ENCODE measurements at places on chromosomes 16 and 17.
A peak's percentile ranks its signal among the peaks of the same experiment; 100 is the strongest.

- peak; percentile 26 for DNase-seq
These were observed 661 bp downstream of the TEX2 start for GRCh38 chr17:64262198-64262999.

DNA sequence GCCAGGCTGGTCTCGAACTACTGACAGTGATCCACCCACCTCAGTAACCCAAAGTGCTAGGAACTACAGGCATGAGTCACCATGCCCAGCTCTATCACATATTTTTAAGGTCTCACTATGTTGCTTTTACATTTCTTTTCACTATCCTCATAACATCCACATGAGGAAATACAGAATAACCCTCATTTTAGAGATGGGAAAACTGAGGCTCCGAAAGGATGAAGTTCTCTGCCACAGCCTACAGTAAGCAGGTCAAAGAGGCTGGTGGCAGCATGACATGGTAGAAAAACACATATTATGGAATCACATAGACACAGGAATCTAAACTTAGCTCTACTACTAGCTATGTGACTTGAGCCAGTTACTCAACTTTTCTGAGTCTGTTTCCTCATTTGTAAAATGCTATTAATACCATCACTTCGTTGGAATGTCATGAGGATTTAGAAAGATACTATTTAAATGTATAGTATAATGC lies 32.2 kb downstream of the APPBP2 start:
- DNase-seq: no peak

DNA sequence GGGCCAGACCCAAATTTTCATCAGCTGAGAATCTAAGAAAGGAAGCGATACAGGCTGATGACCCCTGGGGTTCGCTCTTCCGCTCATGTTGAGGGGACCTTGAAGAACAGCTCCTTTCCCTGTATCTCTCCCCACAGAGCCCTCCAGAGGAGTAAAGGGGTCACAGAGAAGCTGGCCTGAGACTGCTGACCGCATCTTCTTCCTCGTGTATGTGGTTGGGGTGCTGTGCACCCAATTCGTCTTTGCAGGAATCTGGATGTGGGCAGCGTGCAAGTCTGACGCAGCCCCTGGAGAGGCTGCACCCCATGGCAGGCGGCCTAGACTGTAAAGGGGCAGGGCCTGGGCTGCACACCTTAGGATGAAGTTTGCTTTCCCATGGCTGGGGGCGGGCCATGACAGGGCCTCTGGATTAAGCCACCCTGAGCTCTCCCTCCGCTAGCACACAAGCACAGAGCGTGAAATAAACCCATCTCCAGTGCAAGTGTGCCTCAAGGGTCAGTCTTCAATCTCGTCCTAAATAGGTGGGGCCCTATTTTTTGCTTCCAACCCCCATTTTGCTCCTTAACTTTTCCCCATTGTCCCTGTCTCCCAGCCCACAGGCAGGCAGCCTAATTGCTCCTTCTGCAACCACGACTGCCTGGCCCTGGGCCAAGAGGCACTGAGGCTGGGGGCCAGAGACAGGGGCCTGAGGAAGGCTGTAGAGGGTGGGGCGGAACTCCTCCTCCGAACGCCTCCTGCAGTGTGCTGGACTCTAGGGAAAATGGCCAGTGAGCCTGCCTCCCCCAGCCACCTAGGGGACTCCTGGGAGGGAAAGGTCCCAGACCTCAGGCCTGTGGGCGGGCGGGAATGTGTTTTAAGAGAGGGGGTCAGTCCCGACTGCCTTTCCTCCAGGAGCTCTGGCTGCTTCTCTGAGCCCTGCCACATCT lies 3.6 kb downstream of the ZACN start:
- DNase-seq: no peak

- DNase-seq: peak; percentile 58
These were observed 2.5 kb upstream of the STARD3 start for GRCh38 chr17:39634384-39634871.

GRCh38 chr17:78329263-78330059 lies 30.4 kb downstream of the SOCS3 start:
- no peak for DNase-seq

- DNase-seq: peak; percentile 35
These were observed 5.9 kb downstream of the DPEP2 start for GRCh38 chr16:67993207-67994039.

GRCh38 chr17:7486181-7486580 lies 2.0 kb downstream of the POLR2A start:
- DNase-seq: no peak

DNA sequence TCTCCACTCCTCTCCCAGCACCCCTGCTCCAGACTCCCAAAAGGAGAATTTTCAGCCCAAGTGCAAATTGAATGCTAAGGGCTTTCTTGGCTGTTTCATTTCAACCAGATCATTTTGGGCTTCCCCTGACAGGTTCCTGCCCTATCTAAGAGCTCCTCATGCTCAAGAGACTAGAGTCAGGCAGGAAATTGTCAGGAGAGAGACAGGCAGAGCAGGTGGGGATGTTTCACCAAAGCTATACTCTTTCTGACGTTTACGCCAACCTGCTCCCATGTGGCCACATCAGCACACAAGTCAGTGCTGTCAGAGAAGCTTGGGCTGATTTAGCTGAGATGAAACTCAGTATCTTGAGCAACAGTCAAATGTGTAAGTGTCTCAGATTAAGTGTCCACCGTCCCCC lies 31.4 kb downstream of the HIC1 start:
- no peak for DNase-seq

GRCh38 chr17:30318155-30318554 lies 15.7 kb downstream of the TMIGD1 start:
- DNase-seq: no peak

- no peak for DNase-seq
These were observed 755.4 kb downstream of the KCNJ2 start for GRCh38 chr17:70924776-70925175.

DNA sequence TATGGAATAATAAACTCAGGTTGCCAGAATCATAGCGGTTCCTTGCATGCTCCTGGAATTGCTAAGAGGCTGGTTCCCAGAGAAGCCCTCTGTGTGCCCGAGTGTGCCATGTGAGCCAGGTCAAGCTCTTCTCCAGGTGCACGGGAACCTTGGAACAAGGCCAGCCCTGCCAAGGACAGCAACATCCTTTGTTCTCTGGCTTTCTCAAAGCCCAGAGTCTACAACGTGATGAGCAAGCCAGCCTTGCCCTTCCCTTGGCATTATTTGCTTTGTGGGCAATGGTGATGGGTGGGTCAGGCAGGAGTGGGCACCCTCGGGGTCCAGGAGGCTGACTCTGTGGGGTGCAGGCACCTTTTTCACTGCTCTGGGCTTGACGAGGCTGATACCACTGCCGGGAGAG lies 14.2 kb upstream of the SEC14L1 start:
- DNase-seq: peak; percentile 85

DNA sequence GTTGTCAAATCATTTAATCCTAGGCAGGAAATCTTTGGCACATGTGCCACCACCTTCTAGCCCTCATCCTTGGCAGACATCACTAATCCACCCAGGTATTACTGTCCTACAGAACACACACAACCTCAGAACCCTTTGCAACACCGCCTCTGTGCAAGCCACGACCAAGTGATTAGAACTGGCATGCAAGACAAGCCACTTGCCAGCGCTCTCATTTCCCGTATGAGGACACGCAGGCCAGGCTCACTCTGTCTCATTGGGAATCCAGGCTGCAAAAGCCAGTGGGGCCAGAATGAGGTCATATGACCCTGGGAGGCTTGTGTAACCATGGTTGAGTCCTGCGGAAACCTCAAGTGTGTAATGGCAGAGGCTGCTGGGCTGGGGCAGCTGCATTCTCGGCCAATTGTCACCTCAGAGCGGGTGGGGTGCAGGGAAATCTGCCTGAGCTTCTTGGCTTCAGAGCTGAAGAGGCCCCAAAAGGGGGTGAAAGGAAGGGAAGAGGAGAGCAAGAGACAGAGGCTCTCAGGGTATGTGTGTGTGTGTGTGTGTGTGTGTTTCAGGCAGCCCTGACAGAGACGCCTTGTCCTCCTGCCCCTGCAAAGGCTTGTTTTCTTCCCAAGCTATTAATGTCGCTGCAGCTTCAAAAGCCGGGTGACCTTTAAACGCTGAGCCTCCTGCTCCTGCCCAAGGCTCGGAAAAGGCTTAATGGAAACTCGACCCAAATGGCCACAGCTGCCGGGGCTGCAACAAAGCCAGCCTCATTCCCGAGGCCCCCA lies 43.2 kb upstream of the MRPS23 start:
- peak; percentile 95 for DNase-seq

- no peak for DNase-seq
These were observed 42.7 kb downstream of the TIMM22 start for GRCh38 chr17:1039511-1040215.

- no peak for DNase-seq
These were observed 32.8 kb downstream of the WNT3 start for GRCh38 chr17:46785696-46786095.

DNA sequence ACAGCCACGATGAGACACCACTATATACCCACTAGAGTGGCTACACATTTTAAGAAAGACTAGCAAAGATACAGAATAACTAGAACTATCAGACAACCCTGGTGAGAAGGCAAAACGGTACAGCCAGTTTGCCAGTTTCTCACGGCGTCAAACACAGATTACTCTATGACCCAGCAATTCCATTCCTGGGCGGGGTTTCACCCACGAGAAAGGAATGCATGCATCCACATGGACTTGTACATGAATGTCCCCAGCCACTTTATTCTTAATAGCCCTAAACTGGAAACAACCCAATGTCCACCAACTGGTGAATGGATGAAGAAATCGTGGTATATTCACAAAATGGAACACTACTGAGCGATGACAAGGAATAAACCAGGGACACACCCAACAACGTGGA lies 74.5 kb downstream of the MYH10 start:
- no peak for DNase-seq

DNA sequence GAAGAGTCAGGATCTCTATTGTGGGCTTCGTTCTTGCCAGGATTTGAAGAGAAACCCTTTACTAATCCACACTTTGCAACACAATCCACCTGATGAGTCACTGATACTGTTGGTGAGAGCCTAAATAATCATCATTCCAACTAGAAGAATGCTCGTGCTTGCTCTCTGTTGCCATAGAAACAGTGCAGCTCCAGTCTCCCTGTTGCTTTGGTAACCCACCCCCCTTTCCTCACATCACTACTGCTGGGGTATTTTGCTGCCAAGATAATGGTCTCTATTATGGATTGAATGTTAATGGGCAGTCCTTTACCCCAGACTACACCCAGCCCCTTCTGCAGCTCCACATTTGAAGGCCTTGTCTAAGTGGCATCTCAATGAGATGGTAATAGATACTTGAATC lies 190.4 kb downstream of the ABCC12 start:
- no peak for DNase-seq

- no peak for DNase-seq
These were observed at the start of gene NTN1 for GRCh38 chr17:9021158-9021991. Gene NTN1, plus strand, starts transcription at chr17:9021510. Its CDS starts 864 bp downstream, at chr17:9022374.

DNA sequence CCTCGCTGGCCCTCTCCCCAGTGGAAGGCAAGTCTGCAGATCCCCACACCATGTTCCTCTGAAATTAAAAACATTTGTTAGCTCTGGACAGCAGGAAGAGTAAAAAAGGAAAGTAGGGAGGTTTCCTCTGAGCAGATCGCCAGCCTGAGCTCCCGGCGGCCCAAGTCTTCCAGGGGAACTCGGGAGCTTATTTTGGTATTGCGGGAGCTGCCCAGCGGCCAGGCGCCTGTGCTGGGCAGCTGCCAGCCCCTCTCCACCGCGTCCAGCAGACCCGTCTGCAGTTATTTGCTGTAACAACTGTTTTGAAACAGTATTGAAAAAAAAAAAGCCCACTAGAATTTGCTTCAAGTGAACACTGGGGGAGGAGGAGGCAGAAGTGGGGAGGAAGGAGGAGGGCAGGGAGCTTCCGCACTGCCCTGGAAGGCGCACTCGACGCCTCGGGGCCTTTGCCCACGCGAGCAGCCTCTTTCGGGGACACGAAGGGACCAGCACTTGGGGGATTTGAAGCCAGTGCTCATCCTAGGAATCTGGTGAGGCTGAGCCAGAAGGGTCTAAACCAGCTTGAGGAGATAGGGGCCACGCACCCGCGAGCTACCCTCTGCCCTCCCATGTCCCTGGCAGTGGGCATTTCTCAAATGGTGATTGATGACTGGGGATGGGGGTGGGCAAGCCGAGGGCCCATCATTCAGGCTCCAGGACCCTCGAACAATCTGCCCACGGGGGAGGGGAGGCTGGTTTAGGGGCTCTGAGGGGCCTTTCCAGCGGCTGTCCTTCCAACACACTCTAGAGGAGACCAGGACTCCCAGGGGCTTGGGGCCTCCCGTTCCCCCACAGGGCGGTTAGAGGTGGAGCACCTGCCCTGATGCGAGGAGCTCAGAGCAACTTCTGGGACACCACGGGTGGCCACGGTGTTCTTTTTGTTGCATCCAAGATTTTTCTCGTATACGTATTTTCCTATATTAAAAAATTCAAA lies 3.0 kb upstream of the BAHCC1 start:
- no peak for DNase-seq

- no peak for DNase-seq
These were observed 25.1 kb upstream of the AATK start for GRCh38 chr17:81191116-81191515.

DNA sequence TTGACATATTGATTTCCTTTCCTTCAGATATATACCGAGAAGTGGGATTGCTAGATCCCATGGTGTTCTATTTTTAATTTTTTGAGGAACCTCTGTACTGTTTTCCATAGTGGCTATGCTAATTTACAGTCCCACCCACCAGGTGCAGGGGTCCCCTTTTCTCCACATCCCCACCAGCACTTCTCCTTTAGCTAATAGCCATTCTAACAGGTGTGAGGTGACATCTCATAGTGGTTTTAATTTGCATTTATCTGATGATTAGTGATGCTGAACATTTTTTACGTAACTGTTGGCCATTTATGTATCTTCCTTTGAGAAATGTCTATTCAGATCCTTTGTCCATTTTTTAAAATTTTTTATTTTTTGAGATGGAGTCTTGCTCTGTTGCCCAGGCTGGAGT lies 93.9 kb downstream of the SDR42E1 start:
- DNase-seq: no peak

DNA sequence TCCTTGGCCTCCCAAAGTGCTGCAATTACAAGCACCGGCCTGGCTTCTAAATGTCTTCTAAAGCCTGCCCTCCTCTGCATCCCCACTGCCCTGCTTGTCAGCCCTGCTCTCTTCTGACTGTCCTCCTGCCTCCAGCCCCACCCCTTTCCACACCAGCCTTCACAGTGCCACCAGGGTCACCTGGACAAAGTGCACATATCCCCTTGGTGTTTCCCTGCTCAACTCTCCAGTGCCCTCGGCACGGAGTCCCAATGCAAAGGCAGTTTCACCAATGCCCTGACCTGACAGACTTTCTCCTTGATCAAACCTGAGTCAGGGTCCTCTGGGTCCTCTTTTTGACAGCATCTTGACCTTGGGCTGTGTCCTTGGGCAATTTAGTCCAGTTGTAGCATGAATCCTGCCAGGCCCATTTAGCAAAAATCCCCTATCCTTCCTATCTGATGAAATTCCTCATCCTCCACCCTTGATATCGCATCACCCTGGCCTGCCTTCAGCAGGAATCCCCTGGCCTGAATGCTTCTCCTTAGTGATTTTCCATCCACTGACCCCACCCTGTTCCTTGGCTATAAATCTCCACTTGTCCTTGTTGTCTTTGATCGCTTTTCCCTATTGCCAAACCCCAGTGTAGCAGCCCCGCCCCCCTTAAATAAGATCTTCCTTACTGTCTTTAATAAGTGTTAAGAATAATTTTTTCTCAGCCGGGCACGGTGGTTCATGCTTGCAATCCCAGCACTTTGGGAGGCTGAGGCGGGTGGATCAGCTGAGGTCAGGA lies 42.7 kb upstream of the ETV4 start:
- DNase-seq: no peak

GRCh38 chr16:71431991-71432390 lies 9.9 kb downstream of the TLE7 start:
- DNase-seq: no peak

- DNase-seq: no peak
These were observed 55.4 kb upstream of the NLK start for GRCh38 chr17:27986805-27987684.

GRCh38 chr17:44065668-44066203 lies 735 bp downstream of the LSM12 start:
- DNase-seq: no peak
